CD8-positive, alpha-beta memory T cell (primary cell): ENCODE measurements at places on chromosomes 16 and 17.

- no peak for DNase-seq
These were observed 28.0 kb downstream of the NFAT5 start for GRCh38 chr16:69593751-69594255.

GRCh38 chr17:17258011-17258410, 21.0 kb upstream of the FLCN start:
- no peak for DNase-seq

DNA sequence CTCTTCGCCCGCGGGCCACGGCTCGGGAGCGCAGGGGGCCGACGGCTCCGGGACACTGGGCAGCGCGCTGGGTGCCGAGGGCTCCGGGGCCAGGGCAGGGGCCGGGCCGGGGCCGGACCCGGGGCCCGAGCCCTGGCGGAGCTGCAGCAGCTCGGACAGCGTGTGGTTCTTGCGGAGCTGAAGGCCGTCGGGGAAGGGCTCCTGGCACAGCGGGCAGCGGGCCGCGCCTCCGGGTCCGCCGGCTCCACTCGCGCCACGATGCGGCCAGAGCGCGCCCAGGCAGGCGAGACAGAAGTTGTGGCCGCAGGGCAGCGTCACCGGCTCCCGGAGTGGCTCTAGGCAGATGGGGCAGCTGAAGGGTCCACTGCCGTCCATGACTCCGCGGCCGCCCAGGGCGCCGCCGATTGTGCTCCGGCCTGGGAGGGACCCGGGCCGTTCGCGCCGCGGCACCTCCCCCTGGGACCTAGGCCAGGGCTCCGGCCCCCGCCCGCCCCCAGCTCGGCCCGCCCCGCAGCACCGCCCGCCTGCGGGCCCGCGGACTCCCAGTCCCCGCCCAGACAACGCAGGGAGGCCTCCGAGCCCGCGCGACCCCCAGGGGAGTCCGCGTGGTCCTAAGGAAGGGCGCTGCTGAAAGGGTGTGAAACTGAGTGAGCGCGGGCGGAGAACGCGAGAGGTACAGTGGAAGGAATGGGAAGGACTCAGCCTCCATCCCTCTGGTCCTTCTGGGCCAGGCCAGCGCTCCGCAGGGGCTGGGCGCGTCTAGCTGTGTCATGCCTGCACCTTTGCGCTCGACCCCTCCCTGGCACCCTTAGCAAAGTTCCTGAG, at the start of gene TRIM47:
Gene TRIM47 (minus strand): TSS at position 408 of the 825 bp plus-strand sequence. CDS start 33 bp downstream, at position 375.
- no peak for DNase-seq

- DNase-seq = no peak
These were observed 5.5 kb downstream of the BCO1 start for GRCh38 chr16:81243942-81244341.

DNA sequence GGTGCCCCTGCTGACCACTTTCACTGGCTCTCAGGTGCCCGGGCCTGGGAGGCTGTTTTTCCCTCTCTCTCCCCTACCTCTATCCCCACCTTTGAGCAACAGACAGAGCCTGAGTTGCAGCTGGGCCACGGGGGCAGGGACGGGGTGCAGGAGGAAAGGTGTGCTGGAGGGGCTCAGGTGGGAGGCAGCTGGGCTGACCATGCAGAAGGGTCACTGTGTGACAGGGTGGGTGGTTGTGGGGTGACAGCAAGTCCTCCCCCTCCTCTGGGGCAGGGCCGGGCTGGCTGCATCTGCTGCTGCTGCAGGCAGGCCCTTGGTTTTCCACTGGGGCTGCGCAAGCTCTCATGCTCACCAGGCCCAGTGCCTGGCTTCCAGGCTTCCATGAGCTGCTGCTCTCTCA, 6.6 kb downstream of the ZNF319 start:
- no peak for DNase-seq

DNA sequence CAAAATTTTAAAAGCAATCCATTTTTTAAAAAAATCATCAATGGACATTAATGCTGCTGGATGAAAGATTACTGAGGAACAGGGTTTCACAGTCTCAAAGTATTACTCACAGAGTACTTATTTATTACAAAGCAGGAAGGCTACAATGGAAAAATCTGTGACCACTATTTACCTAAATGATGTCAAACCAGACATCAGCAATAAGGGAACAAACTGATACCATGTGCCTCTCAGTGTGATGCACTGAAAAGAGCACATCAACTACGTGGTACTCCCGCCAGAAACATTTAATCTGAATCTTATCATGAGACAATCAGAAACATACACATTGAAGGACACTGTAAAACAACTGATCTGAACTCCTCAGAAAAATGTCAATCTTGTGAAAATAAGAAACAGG, 124.2 kb downstream of the PARN start:
- no peak for DNase-seq

GRCh38 chr17:48384164-48384563, 45.9 kb downstream of the SKAP1 start:
- no peak for DNase-seq
